ENCODE measurements at places on chromosomes 5 and 9. TPM values are rescaled to one million over a fixed set of nuclear protein-coding genes. Genes with fewer than 3 reads are reported as not detected.

TMEFF1 gene
- not detected for total RNA-seq

DNLZ gene
- 79.5 TPM for total RNA-seq

INSL6 gene
- not detected for total RNA-seq

EHMT1 gene
- 121 TPM for total RNA-seq

EXOC3 gene
- 63.0 TPM for total RNA-seq

MSX2 gene
- 0.44 TPM for total RNA-seq

HRH2 gene
- 0.84 TPM for total RNA-seq

BRINP1 gene
- not detected for total RNA-seq

ECSCR gene
- total RNA-seq: 12.8 TPM

CCL21 gene
- total RNA-seq: 9.6 TPM

BARHL1 gene
- total RNA-seq: not detected

TOR2A gene
- 15.3 TPM for total RNA-seq

NUTM2F gene
- total RNA-seq: not detected

WDR55 gene
- total RNA-seq: 17.0 TPM

ARID3C gene
- 0.66 TPM for total RNA-seq

IFNA13 gene
- not detected for total RNA-seq

SLC2A6 gene
- total RNA-seq: 2.1 TPM

AQP7 gene
- 14.1 TPM for total RNA-seq

AGGF1 gene
- 18.0 TPM for total RNA-seq

WDR31 gene
- total RNA-seq: 1.6 TPM

LHX3 gene
- not detected for total RNA-seq

RANBP17 gene
- 17.5 TPM for total RNA-seq

NRARP gene
- total RNA-seq: 13.5 TPM
